Foreskin melanocyte (primary cell): ENCODE measurements at places on chromosomes 1 and 21.

- peak; percentile 25 for DNase-seq
Measured at GRCh38 chr1:58699011-58699762, 675 bp downstream of the MYSM1 start.

DNA sequence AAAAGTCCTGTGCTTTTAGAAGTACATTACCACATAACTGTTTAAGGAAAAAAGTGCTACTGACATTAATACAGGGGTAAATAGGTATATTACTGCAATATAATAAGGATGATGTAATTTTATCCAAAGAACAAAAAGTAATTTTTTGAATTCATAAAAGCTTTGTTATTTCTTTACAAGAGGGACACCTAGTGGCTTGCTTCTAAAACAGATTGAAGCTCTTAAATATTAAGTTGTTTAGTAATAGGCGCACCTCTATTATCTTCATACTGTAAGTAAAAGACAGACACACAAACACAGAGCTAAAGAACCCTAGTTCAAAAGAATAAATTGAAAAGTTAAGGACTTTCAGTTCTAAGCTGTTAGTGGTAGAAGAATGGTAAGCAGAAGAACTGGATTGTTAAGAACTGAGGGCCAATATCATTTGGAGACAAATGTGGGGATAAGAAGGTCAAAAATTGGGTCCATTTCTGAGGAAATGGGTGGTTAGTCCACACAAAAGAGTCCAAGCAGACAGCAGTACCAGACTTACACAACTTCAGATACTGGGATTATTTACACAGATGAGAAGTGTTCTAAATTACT, 15.4 kb downstream of the ZNHIT6 start:
- DNase-seq, result no peak

DNA sequence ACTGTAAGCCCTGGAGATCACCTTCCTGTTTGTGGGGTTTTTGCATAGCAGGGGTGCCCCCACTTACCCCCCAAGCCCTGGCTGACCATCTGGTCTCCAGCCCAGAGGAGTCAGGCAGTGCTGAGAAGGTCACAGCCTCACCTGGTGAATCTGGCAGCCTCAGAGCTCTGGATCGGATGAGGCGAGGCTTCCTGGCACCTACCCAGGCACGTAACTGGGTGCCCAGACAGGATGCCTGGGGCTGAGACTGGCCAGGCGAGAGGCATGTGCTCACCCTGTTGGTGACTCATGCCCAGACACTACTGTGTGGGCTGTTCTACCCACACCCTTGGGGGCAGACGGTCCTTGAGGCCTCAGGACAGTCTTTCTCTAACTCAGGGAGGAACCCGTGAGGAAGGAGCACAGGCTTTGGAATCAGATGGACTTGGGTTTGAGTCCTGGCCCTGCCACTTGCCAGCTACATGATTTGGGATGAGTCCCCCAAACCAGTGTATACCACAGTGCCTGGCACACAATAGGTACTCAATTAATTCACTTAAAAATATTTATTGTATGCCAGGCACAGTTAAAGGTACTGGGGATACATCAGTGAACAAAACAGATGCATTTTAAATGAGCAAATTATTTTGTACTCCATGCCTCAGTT, 15.1 kb upstream of the PADI3 start:
- peak; percentile 88 for DNase-seq

DNA sequence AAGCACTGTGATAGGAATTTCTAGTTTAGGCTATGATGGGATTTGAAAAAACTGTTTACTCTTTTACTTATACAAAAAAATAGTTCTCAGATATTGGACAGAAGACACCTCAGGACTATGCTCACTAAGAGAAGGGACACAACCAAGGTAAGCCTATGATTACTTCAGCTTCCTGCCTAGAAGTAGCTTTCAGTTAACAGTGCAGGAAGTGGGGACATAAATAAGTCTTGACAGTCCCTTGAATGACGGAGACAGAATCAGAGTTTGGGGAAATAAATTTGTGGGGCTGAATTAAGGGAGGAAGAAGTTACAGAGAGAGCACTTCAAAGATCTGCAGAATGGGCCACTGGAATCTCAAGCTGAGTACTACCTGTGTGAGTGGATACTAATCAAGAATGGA, 53.8 kb upstream of the OLFM3 start:
- no peak for DNase-seq

DNA sequence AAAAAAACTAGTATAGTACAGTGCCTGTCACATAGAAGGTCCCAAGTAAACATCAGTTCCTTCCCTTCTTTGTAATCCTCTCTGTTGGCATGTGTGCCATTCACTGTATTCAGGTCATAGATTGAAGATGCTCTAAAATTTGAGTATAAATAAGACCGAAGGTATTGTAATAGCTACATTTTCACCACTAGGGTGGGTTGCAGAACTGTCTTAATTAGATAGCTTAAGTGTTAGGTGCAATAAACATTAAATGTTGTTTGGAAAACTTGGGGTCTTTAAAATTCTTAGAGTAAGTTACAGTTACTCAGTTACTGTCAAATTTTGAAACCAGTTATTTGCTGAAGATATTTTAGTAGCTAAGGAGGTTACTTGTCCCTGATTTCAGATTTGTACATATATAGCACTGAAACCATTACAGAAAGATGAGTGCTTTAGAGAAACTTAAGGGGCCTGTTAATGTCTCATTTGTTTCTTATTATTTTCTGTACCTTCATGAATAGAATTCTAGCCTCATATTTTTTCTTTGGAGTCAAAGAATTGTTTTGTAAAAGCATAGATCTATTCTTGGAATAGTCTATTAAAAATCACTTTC, 24.3 kb downstream of the PER3 start:
- DNase-seq, result peak; percentile 41

DNA sequence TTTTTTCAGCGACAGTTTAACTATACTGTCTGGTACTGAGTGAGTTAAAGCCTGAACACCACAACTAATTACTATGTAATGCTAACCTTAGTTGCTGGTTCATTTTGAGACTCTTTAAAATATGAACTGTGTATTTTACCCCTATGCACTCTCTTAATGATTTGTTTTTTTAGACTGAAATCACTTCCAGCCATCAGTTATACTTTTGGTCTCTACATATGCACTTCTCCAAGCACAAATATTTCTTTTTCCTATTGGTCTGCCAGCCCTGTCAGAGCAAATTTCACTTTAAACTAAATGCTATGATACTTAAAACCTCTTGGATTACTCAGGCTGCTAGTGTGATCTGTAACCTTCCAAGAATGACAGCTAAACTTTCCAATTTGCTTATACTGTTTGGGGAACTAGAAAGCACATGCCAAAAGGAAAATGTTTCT, 38.1 kb upstream of the SCYL3 start:
- no peak for DNase-seq

DNA sequence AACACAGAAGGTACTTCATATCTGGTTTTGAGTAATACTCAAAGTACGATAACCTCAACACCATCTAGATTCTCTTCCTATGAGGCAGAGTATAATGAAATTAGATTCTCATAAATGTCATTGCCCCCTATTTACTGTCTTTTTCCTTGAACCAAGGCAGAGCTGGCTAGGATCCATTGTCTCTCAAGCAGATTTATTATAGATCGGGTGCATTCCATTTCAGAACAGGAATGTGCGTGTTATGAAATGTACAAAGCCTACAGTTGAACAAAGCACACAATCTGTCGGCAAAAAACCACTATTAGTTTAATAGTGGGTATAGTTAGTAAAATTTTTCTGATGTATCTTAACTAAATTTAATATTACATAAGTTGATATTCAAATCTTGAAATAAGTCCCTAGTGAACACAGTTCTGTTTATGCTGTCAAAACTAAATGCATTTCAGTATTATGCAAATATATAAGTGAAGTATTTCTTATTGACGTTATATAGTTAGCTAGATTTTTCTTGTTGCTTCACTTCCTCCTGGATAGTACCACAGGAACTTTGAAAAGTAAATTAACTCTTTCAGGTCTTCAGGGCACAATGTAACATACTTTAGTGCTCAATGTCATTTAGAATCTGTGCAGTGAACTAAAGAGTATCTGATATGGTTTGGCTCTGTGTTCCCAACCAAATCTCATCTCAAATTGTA, 92.1 kb downstream of the DDAH1 start:
- no peak for DNase-seq

DNA sequence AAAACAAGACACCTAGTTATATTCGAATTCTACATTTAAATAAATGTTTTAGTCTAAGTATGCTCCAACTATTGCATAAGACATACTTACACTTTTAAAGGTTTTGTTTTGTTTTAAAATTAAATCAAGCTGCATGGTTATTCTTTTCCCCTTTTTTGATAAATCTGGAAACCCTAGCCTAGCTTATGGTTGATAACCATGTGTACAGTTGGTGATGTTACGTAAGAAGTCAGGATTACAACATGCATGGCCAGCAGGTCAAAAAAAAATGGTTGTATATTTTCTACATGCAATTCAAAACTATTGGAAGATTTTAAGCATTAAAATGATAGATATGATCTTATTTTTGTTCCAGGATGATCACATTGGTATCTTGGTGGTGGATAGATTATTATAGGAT, 1600.6 kb downstream of the PLA2G4A start:
- no peak for DNase-seq

DNA sequence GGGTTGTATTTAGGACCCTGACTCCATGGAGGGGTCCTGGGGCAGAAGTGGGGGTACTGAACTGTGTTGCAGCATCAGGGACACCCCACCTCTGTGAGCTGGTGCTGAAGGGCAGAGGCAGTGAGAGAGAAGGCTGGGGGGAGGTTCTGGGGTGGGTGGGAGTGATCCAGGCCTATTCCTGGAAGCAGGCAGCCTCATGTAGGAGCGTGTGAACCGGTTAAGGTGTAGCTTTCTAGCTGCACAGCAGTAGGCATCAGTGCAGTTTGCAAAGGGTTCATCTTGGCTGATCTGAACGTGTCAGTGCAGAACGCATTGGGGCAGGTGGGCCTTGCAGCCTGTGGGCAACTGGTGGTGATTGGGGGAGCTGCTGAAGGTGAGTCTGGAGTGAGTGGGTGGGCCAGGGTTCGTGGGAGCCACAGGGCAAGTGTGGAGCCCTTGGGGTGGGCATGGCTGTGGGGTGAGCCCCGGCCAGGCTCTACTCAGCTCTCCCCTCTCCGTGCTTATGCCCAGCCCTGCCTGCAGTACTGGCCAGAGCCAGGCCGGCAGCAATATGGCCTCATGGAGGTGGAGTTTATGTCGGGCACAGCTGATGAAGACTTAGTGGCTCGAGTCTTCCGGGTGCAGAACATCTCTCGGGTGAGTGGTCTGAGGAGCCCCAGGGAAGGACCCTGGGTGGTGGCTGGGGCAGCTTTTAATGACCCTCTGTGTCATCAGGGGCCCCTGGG, 86.7 kb downstream of the PTPRU start:
- DNase-seq, result no peak

DNA sequence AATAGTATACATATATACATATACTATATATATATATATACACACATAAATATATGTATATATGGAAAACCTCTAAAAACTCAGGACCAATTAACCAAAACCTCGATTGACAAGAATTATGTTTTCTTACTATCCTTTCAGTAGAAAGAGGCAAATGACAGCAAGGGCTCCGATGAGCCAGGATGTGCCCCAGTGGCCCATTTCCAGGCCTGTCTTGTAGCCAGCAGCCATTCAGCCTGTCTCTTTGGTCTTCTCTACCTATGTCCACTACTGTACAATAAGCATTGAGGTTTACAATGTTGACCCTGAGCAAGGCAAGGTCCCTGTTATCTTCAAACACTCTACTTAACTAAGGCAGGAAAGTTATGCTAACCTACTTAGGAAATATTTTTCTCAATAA, 9.8 kb downstream of the KCNA2 start:
- DNase-seq, result no peak

DNA sequence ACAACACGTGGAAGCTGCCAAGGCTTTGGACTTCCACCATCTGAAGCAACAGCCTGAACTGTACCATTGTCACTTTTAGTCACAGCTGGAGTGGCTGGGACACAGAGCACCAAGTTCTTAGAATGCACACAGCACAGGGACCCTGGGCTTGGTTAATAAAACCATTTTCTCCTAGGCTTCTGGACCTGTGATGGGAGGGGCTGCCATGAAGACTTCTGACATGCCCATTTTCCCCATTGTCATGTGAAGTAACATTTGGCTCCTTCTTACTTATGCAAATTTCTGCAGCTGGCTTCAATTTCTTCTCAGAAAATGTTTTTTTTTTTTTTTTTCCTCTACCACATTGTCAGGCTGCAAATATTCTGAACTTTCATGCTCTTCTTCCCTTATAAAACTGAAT, 138.6 kb upstream of the BRINP3 start:
- no peak for DNase-seq

- DNase-seq, result no peak
Measured at GRCh38 chr1:52767596-52768280, 41.5 kb downstream of the ZYG11B start.

DNA sequence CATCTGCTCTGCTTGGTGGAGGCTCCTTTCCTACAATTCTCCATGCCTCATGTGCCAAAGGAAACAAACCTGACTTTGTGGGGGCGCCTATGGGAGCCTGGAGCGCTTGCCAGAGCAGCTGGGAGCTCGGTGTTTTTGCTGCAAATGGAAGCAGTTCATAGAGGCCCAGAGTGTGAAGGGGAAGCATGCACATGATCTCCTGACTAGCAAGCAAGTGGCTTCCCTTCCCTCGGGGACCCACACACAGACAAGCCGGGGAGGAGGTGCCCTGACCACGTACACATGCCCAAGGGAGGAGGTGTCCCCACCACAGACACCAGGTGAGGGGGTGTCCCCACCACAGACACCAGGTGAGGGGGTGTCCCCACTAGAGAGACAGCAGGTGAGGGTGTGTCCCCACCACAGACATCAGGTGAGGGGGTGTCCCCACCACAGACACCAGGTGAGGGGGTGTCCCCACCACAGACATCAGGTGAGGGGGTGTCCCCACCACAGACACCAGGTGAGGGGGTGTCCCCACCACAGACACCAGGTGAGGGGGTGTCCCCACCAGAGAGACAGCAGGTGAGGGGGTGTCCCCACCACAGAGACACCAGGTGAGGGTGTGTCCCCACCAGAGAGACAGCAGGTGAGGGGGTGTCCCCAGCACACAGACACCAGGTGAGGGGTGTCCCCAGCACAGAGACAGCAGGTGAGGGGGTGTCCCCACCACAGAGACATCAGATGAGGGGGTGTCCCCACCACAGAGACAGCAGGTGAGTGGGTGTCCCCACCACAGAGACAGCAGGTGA, 106.8 kb downstream of the CRYAA start:
- no peak for DNase-seq

DNA sequence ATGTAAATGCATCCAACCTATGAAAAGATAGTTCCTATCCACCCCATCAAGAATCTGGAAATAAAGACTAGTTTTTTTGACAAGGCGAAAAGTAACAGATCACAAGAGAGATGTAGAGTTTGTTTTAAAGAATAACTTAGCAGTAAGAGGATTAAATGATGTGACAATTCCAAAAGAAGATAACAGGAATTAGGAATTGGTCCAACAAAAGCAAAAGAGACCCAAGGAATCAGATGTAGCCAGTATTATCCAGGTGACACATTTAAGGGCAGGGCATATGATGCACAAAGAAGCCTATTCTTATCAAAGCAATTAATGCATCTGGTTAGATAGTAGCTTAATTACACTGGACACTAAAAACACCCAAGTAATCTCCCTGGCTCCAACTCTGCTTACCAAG, 53.8 kb downstream of the PUM1 start:
- DNase-seq, result no peak
